GM23248 (cell line): ENCODE measurements at places on chromosomes 2 and 18. TPM values are rescaled to one million over a fixed set of nuclear protein-coding genes. Genes with fewer than 3 reads are reported as not detected.

DNA sequence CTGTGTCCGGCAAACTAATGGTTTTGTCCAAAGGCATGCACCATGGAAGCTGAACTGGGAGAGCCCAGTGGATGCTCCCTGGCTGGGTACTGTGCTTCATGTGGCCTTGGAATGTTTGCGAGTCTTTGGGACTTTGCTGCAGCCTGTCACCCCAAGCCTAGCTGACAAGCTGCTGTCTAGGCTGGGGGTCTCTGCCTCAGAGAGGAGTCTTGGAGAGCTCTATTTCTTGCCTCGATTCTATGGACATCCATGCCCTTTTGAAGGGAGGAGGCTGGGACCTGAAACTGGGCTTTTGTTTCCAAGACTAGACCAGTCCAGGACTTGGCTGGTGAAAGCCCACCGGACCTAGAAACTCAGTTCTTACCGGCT is 1.7 kb downstream of the MARS2 start:
- peaks cover 27% of the 10 kb centered on the region for H3K4me1 ChIP-seq
- H3K4me3 ChIP-seq, result peak overlapping the region; percentile 96
- H3K27me3 ChIP-seq, result no peaks in the 10 kb centered on the region
- no peak overlapping the region for H3K27ac ChIP-seq

GRCh38 chr2:232613538-232614134 is 19.8 kb upstream of the EFHD1 start:
- no peaks in the 10 kb centered on the region for H3K27me3 ChIP-seq
- no peaks in the 10 kb centered on the region for H3K4me1 ChIP-seq
- H3K4me3 ChIP-seq, result no peak overlapping the region
- H3K27ac ChIP-seq, result no peak overlapping the region
- H3K36me3 ChIP-seq, result no peaks in the 10 kb centered on the region

DNA sequence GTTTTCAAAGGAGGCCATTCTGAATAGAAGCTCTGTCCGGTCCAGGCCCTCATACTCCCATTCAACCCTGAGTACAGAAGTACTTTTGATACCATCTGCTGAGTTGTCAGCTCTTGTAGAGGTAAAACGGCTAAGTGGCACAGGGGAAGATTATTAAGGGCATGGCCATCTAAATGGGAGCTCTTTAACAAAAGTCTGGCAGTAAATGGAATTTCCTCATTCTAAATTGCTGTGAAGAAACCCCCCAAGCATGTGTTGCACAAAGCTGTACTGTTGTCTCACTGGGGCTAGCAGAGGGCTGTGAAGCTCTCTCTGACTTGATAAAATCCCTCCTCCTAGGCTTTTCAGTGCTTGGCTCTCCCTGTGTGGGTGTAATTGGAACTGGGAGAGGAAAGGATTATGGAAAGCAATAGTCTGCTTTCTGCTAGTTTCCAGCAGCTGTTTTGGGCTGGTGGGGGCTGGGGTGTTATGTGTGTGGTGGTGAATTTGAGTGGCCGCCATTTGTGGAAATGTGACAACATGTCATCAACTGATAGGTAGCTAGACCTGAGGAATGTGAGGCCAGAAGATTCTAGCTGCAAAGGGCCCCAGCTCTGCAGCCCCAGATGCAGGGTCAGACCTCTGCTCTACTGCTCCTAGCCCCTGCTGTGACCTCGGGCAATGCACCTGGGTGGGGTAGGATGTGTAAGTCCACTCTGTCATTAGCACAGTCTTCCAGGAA is 65.1 kb downstream of the MAP4K4 start:
- H3K27ac ChIP-seq, result 0 out of 2 replicates have a peak overlapping the region, but pooled peaks have one; percentile 1
- H3K36me3 ChIP-seq, result no peaks in the 10 kb centered on the region
- DNase-seq, result no peak
- H3K27me3 ChIP-seq, result no peaks in the 10 kb centered on the region
- H3K4me3 ChIP-seq, result no peak overlapping the region

- peaks cover 32% of the 10 kb centered on the region for H3K4me1 ChIP-seq
- DNase-seq, result peak; percentile 6
- H3K27ac ChIP-seq, result no peak overlapping the region
- H3K36me3 ChIP-seq, result 0 out of 2 replicates have a peak, but pooled peaks cover 2% of the 10 kb centered on the region
These were observed 44.7 kb downstream of the CTIF start for GRCh38 chr18:48583573-48583972.

- no peak for DNase-seq
- no peaks in the 10 kb centered on the region for H3K4me1 ChIP-seq
- no peak overlapping the region for H3K27ac ChIP-seq
- no peaks in the 10 kb centered on the region for H3K27me3 ChIP-seq
- H3K4me3 ChIP-seq, result no peak overlapping the region
- H3K36me3 ChIP-seq, result no peaks in the 10 kb centered on the region
These were observed 25.2 kb downstream of the FBXO36 start for GRCh38 chr2:229947544-229947943.

DNA sequence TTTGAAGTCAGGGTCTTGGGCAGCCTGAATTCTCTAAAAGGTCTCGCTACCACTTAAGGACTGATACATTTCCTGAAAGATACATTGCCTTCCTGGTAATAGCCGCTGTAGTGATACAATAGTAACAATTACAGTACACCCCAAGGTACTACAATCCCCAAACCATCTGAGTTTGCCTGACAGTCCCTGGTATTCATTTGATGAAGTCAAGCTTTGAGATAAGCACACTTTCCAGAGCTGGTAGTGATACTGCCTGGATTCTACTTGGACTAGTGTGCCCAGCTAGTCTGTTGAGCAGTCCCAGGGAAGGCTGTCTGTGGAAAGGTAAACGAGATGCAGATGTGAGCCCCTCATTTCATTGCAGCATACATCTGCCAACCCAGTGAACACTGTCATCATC is 24.4 kb upstream of the ITGB6 start:
- H3K27ac ChIP-seq, result peak overlapping the region; percentile 85
- H3K4me3 ChIP-seq, result no peak overlapping the region
- peaks cover 75% of the 10 kb centered on the region for H3K4me1 ChIP-seq
- H3K36me3 ChIP-seq, result no peaks in the 10 kb centered on the region

GRCh38 chr2:80365762-80366161 is 61.2 kb upstream of the LRRTM1 start:
- no peaks in the 10 kb centered on the region for H3K4me1 ChIP-seq
- DNase-seq, result no peak
- H3K27me3 ChIP-seq, result no peaks in the 10 kb centered on the region
- H3K27ac ChIP-seq, result no peak overlapping the region

DNA sequence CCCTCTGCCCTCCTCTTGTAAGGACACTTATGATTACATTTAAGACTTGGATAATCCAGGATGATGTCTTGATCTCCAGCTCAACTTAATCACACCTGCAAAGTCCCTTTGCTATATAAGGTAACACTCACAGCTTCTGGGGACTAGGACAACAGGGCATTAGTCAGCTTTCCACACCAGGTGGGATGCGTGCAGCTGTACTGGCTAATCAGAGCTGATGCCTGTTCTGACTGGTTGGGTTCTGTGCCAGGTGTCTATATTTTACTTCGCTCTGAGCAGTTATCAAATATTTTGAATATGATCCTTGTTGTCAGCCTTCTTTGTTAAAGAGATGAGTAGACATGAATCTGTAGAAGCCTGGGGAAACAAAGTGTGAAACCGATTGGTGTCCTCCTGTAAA is 115.5 kb upstream of the ATP8B1 start:
- no peaks in the 10 kb centered on the region for H3K4me1 ChIP-seq
- H3K27ac ChIP-seq, result no peak overlapping the region
- H3K36me3 ChIP-seq, result no peaks in the 10 kb centered on the region
- DNase-seq, result no peak
- no peaks in the 10 kb centered on the region; the same call in none of the 2 replicates for H3K27me3 ChIP-seq

- peaks cover 3% of the 10 kb centered on the region; the same call in 1 of the 2 replicates for H3K4me1 ChIP-seq
- peak; percentile 88 for DNase-seq
- H3K27me3 ChIP-seq, result 0 out of 2 replicates have a peak, but pooled peaks cover 4% of the 10 kb centered on the region
These were observed 158.9 kb upstream of the GLI2 start for GRCh38 chr2:120576509-120577474.

GRCh38 chr2:75186821-75187220 is 12.5 kb downstream of the TACR1 start:
- no peak overlapping the region for H3K4me3 ChIP-seq
- no peak overlapping the region for H3K27ac ChIP-seq
- H3K4me1 ChIP-seq, result no peaks in the 10 kb centered on the region
- H3K27me3 ChIP-seq, result no peaks in the 10 kb centered on the region
- DNase-seq, result no peak

DNA sequence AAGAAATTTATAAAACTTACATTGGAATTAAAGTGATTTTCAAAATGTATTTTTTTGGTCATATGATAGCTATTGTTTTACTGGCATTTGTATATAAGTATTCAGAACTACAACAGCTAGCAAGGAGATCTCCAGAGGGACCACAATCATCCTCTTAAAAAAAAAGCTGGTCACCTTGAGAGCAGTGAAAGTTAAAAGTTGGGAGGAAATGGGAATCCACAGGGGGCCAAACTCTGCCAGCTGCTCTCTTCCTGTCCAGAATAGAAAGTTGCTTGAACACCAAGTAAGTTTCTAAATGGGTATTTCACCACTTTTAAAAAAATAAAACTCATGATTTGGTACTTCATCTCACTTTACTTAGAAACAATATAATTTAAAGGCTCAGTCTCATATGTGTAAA is 1025.1 kb downstream of the LRP1B start:
- no peak overlapping the region for H3K4me3 ChIP-seq
- no peaks in the 10 kb centered on the region for H3K4me1 ChIP-seq
- H3K27ac ChIP-seq, result no peak overlapping the region
- H3K36me3 ChIP-seq, result no peaks in the 10 kb centered on the region
- H3K27me3 ChIP-seq, result no peaks in the 10 kb centered on the region

GRCh38 chr18:13613099-13613498 is 113.3 kb downstream of the FAM210A start:
- H3K36me3 ChIP-seq, result no peaks in the 10 kb centered on the region
- H3K27ac ChIP-seq, result no peak overlapping the region
- DNase-seq, result no peak
- no peaks in the 10 kb centered on the region for H3K4me1 ChIP-seq

DNA sequence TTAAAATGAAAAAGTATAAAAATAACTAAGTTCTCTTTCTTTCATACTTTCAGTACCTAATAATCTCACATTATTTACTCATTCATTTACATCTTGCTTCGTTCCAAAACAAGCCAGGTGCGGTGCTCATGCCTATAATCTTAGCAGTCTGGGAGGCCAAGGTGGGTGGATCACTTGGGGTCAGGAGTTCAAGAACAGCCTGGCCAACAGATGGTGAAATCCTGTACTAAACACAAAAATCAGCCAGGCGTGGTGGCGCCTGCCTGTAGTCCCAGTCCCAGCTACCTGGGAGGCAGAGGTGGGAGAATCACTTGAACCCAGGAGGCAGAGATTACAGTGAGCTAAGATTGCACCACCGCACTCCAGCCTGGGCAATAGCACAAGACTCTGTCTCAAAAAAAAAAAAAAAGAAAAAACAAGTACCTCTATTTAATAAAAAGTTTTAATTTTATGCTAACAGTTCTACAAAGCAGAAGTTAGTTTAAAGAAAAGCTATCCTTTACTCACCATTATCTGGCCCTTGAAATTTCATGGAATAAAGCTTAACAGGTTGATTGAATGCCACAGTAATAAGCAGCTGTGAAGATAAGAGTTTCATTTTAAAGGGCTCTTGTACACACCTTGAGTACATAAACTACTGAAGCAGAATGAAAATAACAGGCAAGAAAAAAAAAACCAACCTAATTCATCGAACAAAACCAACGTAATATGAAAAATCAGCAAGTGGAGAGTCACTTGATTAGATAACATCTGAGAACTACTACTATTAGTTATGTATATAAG is 22.5 kb downstream of the TXNL1 start:
- no peak for DNase-seq
- no peak overlapping the region for H3K4me3 ChIP-seq
- H3K36me3 ChIP-seq, result peaks cover 60% of the 10 kb centered on the region
- H3K4me1 ChIP-seq, result no peaks in the 10 kb centered on the region
- no peaks in the 10 kb centered on the region for H3K27me3 ChIP-seq

DNA sequence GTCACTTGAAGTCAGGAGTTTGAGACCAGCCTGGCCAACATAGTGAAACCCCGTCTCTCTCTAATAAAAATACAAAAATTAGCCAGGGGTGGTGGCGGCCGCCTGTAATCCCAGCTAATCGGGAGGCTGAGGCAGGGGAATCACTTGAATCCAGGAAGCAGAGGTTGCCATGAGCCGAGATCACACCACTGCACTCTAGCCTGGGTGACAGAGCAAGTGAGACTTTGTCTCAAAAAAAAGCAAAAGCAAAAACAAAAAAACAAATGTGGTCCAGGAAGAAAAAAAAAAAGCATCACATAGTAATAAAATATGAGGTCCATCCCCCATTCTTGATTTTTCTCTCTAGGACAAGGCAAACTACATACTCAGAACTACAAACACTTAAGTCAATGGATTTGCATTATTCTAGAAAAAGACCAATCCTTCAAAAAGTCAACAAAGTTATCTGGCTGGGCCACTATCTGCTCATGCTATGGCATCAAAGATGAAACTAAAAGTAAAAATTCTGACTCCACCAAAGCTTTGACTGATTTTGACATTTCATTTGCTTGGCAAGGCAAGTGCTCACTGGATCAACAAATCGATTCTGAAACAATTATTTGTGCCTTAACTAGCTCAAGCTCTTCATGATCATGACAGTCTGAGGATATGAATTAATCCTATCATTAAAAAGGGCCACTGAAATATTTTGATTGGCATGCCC is 28.4 kb downstream of the MEX3C start:
- no peak overlapping the region for H3K27ac ChIP-seq
- H3K36me3 ChIP-seq, result no peaks in the 10 kb centered on the region
- no peaks in the 10 kb centered on the region for H3K4me1 ChIP-seq
- DNase-seq, result no peak
- no peaks in the 10 kb centered on the region for H3K27me3 ChIP-seq
- no peak overlapping the region for H3K4me3 ChIP-seq

DNA sequence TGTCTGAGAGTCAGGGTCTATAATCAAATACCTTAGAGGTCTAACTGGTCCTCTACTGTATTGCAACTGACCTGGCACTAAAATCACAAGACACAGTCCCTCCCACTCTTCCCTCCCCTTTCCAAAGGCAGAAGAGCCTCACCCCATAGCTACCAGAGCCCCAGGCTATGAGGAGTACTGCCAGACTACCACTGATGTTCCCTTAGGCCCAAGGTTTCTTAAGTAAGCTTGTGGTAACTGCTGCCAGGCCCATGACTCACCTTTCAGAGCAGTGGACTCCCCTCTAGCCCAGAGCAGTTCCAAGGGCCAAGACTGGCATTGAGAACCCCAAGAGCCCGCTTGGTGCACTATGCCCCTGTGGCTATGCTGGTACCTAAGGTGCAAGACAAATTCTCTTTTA is 1193.4 kb downstream of the DSC3 start:
- no peaks in the 10 kb centered on the region for H3K4me1 ChIP-seq
- no peak overlapping the region for H3K27ac ChIP-seq
- H3K27me3 ChIP-seq, result no peaks in the 10 kb centered on the region

- no peak for DNase-seq
- H3K27ac ChIP-seq, result no peak overlapping the region
- no peak overlapping the region for H3K4me3 ChIP-seq
- H3K36me3 ChIP-seq, result no peaks in the 10 kb centered on the region
These were observed 141.5 kb downstream of the PIGN start for GRCh38 chr18:62045316-62045715.

RNF125 gene
- 0.32 and 1.4 TPM in 2 replicates for total RNA-seq

SLC40A1 gene
- total RNA-seq, result 0.25 TPM in 1 of 2 replicates, not detected in the other

SULT1C3 gene
- total RNA-seq, result not detected in 2 replicates

C2orf72 gene
- total RNA-seq, result 0.11 TPM in 1 of 2 replicates, not detected in the other

IL18R1 gene
- 1.5 and 1.6 TPM in 2 replicates for total RNA-seq
